Stimulated activated CD8-positive, alpha-beta memory T cell treated with anti-CD3 and anti-CD28 coated beads, Interleukin-7, amount 100 ng/mL, for 24 hours (primary cell): ENCODE measurements at places on chromosomes 12 and 14.

- DNase-seq, result no peak
These were observed 138.8 kb downstream of the DACT1 start for GRCh38 chr14:58776516-58776915.

GRCh38 chr14:104747876-104748275 is 5.1 kb upstream of the SIVA1 start:
- DNase-seq, result no peak

GRCh38 chr12:98317939-98318899 is 197.2 kb upstream of the TMPO start:
- DNase-seq, result no peak

DNA sequence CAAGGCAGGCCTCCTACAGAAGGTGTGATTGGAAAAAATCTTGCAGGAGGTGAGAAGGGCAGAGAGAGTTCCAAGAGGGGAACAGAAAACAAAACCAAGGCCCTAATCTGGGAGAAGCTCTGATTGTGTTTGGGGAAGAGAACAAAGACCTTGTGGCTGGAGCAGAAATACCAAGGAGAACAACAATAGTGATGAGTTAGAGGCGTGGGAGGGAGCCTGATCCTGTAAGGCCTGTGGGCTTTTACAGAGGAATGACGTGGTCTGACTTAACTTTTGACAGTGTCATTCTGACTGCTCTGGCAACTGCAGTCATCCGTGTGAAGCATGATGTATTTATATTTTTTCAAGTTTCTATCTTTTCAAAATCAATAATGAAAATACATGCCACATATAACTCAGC is 200.6 kb downstream of the ANO4 start:
- no peak for DNase-seq

DNA sequence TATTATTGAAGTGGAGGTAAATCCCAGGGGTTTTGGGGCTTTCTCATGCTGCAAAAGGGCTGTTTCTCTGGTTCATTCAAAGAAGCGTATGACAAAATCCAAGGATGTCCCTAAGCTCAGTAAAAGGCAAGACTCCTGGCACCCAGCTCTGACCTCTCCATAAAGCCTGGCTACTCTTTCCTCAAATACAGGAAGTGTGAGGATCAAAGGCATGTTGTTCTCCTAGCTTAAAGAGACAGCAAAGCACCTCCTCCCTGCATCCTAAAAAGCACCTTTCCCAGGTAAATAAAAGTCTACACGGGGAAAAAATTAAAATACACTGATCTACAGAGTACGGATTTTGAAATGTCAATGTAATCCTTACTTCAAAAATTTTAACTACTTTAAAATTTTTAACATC is 118.6 kb downstream of the LMNTD1 start:
- DNase-seq, result no peak

- no peak for DNase-seq
These were observed 65.5 kb upstream of the BDKRB2 start for GRCh38 chr14:96139169-96139568.

DNA sequence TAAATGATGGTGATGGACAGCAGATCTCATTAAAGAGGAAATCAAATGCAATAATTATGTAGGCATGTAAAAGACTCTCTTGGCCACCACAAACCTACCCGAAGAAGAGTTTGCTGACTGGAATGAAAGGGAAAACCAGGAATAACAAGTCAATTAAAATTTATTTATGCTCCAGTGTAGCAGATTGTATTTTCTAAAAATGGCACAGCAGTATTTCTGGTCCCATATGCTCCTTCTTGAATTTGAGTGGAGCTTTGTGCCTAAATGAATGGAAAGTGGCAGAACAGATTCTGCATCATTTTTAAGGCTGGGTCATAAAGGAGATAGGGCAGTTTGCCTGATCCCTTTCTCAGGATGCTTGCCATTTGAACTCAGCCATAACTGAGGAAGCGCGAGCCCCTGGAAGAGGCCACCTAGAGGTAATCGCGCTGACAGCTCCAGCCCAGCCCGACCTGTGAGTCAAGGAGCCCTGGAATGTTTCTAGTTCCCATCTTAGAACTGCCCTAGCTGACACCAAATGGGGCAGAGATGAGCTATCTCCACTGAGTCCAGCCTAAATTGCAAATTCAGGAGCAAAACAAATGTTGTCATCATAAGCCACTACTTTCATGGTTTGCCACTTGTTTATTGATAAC is 229.2 kb upstream of the TMTC1 start:
- DNase-seq, result no peak

GRCh38 chr12:53514628-53515290 is 7.5 kb upstream of the NPFF start:
- no peak for DNase-seq

DNA sequence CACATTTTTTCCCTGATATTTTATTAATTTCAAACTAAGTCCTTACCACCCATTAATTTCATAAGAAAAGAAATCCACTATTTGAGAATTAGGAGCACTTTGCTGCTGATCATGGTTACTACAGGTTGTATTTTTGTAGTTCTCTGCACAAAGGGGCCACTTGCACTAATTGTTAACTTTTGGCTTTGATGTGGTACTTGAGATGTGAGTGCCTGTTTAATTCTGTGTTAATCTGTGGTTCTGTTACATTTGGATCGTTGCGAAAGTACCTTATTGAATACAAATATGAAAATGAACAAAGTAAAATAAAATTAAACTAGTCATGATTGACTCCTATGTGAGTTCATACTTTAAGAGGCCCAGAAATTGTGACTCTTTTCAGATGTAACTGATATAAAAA is 374.9 kb upstream of the RGS6 start:
- DNase-seq, result no peak

DNA sequence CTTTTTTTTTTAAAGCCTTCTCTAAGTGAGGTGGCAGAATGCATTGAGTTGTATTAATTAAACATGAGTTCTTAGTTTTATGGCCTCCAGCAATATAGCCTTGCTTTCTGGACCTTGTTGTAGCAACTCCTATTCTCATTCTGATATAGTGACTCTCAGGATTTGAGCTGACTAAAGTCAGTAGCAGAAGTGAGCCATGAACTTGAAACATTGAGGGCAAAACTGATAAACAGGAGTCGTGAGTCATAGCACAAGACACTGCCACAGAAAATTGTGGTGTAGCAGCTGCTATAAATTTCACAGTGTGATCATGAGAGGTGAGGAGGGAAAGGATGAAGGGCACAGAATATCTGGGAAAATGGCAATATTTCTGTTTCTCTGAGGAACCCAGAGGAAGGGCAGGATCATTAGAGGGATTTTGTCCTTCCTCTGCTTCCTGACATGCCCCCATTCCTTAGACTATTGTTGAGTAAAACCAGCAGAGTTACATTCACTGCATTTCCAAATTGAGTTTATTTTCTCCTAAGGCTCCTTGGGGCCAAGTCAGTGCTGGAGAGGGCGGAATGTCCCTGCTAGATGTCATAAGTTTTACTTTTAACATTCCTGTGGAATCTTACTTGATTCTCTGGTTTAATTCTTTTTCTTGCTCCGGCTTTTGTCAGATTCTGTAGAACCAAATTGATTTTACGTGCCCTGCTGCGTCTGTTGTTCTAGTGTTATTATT is 7.5 kb downstream of the KLRG1 start:
- DNase-seq, result no peak

DNA sequence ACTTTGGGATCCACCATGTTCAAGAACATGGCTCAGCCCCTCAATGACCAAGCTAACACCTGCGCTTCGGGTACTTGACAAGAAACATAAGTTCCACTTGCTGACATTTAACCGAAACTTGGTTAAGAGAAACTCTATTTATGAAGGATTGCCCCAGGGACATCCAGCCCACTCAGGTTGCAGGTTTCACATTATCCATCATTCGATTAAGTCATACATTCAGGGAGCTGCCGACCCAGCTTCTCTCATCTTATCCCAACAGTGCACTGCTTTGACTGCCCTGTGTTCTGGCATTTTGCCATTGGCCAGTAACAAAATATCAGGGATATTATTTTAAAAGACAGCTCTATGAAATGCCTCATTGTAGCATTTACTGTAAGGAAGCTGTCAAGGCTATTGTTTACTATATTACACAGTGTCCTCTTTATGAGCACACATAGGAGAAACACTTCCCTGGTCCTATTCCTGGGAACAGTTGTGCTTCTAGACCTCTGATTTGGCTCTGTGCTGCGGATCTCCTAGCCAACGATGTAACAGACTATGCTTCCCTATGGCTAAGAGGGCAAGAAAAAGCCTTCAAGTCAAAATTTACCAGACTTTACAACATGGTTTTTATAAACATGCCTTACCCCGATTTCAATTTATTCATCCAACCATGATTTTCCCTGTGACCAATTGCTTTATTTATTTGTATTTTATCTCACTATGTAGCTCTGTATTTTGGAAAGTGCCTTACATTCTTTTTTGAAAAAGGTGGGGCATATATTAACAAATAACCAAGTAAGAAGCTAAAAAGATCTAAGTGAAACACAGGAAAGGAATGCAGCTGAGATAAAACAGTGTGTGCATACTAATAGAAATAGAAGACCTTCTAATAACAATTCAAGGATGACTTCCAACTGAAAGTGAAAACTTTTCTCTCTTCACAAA is 109.3 kb downstream of the ITPR2 start:
- no peak for DNase-seq

DNA sequence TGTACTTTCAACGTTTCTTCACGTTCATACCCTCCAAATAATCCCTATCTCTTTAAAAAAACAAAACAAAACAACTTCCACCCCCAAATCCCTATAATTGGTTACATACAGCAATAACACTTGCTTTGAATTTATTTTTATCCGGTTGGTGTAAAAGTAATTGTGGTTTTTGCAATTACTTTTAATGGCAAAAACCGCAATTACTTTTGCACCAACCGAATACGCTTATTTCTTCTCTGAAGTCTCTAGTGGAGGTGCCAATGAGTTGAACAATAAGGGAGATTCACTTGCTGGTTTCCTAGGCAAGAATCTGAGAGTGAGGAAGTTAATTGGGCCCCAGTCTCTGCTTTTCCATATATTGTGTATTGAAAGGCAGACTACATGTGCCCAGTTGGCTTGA is 133.3 kb downstream of the DACT1 start:
- no peak for DNase-seq

- no peak for DNase-seq
These were observed 12.8 kb downstream of the KCNC2 start for GRCh38 chr12:75196865-75197264.

DNA sequence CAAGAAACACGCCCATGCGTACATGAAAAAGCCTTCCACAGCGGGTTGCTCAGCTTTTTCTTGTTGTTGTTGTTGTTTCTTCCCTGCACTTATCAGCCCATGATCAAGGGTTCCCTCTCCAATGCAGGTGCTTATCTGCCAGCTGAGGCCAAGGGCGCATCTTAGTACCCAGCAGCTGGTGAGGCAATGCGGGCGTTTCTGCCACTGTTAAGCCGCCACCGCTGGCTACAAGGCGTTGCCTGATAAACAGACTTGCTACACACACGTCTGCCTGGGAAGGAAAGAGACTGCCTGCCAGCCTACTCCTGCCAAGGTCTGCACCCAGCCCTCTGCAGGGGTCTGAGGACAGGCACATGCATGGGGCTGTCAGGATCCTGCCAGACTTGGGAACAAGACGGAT is 345.9 kb downstream of the BCL11B start:
- no peak for DNase-seq

DNA sequence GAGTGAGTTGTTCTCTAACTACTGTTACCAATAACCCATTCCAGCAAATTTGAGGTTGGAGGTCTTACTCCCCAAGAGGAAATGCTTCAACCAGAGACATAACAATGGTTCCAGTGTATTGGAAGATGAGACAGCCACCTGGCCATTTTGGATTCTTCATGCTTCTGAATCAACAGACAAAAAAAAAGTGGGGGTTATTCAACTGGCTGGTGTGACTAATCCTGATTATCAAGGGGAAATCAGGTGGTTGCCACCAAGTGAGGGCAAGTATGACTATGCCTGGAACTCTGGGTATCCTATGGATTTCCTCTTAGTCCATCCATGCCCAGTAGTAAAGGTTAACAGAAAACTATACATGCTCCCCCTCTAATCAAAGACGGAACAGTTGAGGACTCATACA is 29.9 kb upstream of the ZNF641 start:
- no peak for DNase-seq

- no peak for DNase-seq
These were observed 106.5 kb upstream of the PRKD1 start for GRCh38 chr14:30034152-30034551.

DNA sequence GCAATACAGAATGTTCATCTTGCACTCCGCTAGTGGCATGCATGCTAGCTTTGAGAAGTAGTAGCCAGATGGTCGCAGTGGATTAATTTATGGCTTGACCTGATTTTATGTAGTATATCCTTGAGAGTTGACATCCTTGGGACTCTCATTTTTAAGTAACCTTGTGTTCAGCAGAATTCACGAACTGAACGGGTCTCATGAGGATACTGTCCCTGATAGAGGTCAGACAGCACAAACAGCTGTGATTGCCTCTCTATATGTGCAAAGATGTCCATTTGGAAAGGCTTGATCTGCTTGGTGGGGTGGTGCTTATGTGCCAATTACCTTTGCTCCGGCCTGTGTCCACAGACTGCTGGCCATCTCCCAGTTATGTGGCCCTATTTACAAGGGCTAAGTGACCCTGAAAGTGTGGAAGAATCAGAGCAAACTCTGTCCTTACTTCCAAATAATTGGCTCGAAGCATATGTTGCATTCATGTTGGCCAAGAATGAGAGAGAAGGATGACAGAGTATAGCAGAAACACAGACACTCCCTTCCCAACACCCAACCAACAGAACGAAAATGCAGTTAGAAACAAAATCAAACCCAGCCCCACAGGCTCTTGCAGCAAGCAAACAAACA is 167.1 kb downstream of the CRADD start:
- no peak for DNase-seq

DNA sequence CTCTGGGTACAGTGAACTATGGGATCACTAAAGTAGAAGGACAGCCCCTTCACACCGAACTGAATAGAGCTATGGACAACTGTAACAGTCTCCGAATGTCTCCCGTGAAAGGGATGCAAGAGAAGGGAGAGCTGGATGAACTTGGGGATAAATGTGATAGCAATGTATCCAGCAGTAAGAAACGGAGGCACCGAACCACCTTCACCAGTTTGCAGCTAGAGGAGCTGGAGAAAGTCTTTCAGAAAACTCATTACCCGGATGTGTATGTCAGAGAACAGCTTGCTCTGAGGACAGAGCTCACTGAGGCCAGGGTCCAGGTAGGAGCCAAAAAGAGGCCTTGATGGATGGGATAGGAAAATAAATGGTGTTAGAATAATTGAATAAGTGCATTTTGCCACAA is 3.5 kb downstream of the ALX1 start:
- no peak for DNase-seq

- DNase-seq, result no peak
These were observed 181.7 kb downstream of the PLCZ1 start for GRCh38 chr12:18556161-18556560.
